ENCODE measurements at places on chromosomes 2 and 18. TPM values are rescaled to one million over a fixed set of nuclear protein-coding genes. Genes with fewer than 3 reads are reported as not detected.

DNA sequence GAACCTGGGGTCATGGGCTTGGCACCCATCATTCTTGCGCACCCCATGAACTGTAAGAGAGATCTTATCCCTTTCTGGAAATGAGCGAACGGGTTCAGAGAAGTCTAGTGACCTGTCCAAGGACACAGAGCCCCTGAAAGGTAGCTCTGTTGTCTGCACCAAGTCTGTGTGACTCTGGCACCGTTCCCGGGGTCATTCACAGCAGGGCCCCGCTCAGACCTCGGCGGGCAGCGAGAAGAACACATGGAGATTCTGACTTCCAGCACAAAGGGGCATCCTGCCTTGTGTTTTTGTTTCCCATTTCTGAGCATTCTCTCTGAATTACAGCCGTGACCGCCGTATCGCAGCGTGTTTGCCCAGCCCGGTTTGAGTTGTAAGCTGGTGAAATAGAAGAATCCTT, 231.7 kb downstream of the KLHL29 start:
- no peak for DNase-seq

DNA sequence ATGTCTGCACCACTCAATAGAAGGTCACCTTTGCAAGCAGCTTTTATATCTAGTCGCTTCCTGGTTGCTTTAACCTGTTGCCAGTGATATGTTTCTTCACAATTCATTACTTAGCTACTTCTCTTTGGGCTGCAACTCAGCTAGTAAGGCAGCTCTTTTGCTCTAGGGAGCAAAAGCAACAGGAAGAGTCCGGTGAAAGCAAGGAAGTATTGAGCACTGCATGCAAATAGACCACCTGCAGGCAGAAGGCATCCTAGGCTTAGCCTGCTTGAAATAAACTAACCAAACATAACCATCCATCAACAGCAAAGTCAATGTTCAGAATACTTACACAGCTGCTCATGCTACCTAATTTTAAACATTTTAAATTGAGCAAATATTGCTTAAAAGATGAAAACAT, 529.2 kb upstream of the LINC00305 start:
- DNase-seq = no peak

DNA sequence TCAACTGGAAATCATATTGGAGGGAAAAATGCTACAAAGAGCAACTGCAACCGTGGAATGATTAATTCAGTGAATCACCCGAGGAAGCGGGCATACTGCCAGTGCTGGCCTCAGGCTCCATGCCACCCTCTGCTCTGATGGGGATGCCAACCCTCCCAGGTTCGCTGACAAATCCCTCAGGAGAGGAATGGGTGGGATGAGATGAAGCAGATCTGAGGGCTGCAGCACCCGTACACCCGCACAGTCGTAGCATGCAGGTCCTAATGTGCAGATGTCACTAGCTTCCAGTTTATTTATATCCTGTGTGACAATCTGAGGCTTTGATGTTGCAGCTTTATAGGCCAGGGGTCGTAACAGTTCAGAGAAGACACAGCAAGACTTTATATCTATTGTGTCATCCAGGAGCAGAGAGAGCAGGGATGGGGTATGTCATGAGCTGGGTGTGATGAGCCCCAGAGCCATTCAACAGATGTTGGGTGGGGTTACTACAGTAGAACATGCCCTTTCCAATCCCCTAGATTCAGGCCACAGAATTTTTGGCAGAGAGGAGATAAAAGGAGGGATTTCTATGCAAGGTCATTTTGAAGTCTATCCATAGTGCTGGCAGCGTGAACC, 44.6 kb downstream of the DPP4 start:
- no peak for DNase-seq

DNA sequence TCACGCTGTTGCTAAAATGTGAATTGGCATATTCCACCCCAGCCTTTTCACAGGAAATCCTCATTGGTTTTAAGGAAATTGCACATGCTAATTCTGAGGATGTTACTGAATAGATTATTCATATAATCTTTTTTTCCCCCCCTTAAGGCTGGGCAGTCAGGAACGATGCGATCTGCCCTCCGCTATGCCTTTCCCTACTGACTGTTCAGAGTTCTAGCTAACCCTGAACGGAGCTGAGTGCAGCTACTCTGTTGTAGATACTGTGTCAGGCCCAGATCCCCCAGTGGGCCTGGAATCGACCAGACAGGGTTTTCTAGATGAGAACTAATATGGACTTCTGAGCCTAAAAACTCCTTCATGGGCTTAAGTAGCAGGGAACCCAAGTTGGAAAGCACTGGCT, 192.2 kb downstream of the TCF4 start:
- no peak for DNase-seq

DNA sequence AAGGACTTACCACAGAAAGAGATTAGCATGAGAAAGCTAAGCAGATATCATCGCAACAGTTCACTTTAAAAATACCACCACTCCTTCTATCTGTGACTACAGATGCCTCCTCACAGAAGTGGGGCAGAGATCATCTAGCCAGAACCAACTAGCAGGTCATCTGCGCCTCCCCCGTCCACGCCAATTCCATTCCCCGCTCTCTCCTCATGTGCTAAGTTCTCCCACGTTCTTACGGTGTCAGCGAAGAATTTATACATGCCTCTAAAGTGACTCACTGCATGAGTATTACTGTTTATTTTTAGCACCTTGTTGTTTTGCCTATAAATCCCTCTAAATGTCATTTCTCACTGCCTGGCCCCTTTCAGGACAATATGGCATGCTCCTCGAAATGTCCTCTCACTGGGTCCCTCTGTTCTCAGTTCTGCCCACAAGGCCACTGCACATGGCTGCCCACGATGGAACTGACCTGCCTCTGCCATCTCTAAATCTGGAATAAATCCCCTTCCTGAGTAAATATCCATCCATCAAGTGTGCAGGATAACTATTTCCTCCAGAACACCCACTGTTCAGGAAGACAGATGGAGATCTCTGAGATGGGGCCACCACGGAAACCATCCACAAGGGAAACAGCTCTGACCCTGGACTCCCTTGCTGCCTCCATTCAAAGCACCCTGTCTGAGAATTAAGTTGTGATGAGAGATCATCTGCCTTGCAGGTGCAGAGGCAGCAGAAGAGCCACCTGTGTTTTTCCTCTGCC, 137.7 kb downstream of the IRS1 start:
- DNase-seq = no peak

- DNase-seq = no peak
Observed at GRCh38 chr2:217650716-217651360, 352.0 kb downstream of the TNS1 start.

DNA sequence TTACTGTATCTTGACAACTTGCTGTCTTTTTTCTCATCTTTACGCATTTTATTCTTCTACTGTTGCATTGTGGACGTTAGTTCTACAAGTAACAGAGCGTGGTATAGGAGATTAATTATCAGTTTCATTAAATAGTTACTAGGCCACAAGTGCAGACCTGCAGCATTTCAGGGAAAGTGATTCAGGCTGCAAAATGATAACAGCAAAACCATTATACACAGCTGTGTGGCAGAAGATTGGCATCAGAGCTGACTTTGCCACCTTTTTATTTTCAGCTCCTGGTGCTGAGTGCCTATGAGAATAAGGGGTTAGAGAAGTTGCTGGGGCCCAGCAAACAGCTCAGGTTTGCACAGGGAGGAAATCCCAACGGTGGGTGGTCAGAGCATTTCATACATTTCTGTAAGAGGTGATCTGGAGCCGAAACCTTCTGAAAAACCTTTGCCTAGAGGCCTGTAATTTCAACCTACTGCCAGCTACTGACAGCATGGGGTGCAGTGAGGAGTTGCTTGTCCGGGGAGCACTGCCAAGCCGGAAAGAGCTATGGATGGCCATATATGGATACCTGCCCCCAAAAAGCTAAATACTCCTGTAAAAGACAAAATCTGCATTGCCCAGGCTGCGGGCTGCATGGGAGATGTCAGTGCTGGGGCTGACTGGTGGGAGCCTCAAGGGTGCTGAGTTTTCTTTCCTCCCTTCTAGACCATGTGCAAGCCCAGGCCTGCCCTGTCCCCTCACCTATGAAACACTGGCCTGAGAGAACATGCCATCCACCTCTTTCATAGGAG, 2.7 kb upstream of the CCBE1 start:
- no peak for DNase-seq

DNA sequence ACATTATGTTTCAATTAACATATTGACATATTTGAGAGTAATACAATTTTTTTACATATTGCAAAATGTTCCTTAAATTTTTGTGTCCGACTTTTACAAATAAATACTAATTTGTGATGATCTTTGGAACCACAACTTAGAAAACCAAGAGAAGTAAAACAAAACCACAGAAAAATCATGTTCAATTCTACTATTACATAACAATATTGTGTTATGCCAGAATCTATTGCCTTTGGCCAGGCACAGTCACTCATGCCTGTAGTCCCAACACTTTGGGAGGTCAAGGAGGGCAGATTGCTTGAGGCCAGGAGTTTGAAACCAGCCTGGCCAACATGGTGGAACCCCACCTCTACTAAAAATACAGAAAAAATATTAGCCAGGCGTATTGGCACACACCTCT, 92.8 kb upstream of the APCDD1 start:
- no peak for DNase-seq

DNA sequence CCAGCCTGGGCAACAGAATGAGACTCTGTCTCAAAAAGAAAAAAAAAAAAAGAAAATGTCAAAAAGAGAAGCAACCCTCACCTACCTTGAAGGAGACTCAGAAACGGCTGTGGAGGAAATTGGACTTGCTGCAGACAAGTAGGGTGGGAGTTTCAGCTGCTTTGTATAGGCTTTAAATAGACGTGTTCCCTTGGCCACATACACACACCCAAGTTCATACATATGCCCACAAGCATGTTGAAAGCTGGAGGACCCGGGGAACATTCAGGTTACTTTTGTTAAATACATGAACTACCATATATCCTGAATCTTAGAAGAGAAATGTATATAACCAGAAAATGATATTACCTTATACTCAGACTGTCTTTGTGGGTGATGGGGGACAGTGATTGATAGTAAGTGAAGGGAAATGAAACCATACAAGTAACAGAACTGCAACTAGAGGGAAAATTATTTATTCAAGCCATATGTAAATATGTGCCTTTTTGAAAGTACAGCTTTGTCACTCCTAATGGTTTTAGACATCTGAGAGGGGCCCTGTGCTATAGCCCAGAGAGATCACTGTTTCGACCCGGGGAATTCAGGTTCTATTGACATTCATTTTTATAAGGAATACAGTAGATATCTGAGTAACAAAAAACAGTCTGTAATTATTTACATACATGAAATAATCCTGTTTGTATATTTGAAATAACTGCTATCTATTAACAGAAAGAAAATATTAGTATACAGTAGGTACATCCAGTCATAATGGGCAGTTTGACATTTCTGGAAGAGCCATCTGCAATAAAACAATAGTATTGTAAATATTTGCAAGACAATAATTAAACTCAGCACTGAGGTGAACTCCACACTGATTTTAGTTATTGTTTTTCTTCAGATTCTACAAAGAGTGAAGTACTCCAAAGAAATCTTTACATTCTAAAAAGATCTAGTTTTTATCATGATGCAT, 48.0 kb upstream of the TGIF1 start:
- no peak for DNase-seq

DNA sequence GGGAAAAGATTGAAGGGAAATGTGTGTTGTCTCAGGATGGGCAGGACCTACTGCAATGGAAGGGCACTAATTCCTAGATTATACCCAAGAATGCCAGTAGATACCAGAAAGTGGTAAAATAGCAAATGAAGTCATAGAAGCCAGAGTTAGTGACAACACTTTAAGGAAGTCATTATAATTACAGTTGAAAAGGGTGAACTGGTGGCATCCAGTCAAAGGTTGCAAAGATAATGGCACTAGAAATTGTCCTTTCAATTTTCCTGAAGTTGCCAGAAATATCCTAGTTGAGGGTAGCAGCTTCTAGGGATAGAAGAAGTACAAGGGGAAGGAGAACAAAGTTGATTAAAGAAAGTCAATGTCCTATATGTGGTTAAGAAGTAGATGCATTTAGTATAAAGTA, 68.8 kb upstream of the GLS start:
- DNase-seq = no peak

DNA sequence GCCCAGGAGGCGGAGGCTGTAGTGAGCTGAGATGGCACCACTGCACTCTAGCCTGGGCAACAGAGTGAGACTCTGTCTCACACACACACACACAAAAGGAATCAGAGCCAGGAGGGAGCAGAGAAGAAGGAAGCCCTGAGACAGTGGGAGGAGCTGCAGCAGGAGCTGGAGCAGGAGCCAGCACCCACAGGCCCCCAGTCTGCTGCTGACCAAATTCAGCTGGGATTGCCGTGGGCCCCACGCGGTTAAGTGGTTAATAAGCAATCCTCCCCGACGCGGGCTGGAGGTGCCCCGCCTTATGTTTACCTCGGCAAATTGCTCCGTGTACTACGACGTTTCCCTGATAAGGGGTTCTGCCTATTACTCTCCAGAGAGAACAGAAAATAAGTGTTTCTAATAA, 265.3 kb downstream of the TWIST2 start:
- DNase-seq = no peak

DNA sequence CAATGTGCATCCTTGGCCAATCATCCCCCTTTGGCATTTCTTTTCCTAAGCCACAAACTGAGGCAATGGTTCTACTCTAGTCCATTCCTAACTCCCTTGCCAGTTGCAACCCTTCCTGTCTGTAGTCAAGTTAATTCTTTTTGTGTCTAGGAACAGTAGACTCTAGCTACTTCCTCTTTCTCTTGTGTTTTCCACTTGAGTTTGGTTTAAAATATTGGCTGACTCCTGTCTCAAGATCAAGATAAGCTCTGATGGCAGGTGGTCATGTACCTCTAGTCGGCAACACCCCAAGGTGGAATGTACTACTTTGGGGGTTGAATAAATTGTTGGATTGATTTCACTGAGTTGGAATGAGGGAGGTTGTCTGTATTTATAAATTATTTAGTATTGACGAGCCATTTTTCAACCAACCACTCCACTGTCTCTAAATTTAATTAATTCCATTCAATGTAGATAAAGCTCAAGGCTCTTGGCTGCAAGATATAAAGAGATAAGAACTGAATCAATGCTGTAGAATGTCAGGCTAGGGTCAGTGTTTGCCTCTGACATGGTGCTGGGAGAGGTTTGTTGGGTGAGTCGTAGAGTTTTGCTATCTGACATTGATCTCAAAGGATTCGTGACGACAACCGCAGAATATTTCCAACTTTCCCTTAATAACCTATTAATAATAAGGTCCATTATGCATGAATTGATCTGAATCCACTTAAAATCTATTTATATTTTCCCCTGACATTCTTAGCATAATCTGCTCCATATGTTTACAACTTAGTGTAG, 188.7 kb upstream of the APCDD1 start:
- DNase-seq = no peak

Gene CREG2
- polyA plus RNA-seq = 4.8 TPM

Gene EPHA4
- 17.3 TPM for polyA plus RNA-seq

Gene KIF1A
- 11.5 TPM for polyA plus RNA-seq

Gene GAL3ST2
- polyA plus RNA-seq = 0.21 TPM

Gene COBLL1
- 10.7 TPM for polyA plus RNA-seq

Gene B3GNT2
- 7.9 TPM for polyA plus RNA-seq

Gene KLHL41
- polyA plus RNA-seq = 3,938 TPM

Gene HNMT
- polyA plus RNA-seq = 21.2 TPM

Gene LBX2
- 1.5 TPM for polyA plus RNA-seq

Gene GPR75
- polyA plus RNA-seq = 1.5 TPM

Gene CACNB4
- polyA plus RNA-seq = 4.1 TPM

Measured in muscle of arm (tissue), 14 donors.